ENCODE measurements at places on chromosomes 12 and 14.
A peak's percentile ranks its signal among the peaks of the same experiment; 100 is the strongest.

DNA sequence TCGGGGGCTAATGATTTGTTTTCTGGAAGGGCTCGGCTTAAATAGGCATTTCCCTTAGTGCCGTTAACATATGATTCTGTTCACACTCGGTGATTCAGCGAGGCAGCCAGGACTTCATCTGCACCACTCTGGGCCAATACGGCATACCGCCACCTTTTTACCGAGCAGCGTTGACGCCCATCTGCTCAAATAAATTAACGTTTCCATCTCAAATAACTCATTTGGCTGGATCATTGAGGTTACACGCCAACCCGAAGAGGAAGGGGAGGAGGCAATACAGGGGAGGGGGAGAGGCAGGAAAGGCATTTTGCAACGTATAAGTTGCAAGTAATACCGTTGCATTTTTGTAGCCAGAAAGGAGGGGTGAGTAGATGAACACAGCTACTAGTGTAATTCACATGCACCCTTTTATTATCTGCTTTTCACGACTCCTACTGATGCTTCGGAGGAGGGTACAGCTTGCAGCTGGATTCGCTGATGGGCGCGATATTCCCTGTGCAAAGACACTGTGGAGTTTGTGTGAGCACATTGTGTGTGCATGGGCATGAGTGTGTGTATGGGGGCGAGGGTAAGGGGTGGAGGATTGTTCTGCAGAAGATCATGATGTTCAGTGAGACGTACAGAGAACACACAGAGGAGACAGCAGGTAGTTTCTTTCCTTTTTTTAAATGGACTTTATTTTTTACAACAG is 45.9 kb downstream of the MAP1LC3B2 start:
- DNase-seq, result no peak

- DNase-seq, result no peak
These were observed 55.9 kb downstream of the AACS start for GRCh38 chr12:125121106-125121505.

DNA sequence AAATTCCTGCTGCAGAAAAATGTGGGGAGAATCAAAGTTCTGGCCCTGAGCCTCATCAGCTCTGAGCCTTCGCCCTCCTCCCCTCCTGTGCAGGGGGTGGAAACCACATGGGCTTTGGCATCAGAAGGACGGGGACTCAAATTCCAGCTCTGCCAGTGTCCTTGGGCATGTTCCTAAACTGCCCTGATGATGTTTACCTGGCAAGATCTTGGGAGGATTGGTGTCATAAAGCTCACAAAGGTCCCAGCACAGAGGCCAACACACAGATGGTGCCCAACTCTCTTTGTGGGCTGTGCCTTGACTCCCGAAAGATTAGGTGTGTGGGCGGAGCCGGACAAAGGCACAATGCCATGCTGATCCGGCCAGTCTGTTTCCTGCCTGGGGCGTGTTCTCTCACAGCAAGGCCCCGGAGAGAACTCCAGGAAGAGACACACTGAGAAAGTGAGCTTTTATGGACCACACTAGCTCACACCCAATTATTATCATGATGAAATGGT is 20.5 kb upstream of the CLMN start:
- DNase-seq, result no peak

DNA sequence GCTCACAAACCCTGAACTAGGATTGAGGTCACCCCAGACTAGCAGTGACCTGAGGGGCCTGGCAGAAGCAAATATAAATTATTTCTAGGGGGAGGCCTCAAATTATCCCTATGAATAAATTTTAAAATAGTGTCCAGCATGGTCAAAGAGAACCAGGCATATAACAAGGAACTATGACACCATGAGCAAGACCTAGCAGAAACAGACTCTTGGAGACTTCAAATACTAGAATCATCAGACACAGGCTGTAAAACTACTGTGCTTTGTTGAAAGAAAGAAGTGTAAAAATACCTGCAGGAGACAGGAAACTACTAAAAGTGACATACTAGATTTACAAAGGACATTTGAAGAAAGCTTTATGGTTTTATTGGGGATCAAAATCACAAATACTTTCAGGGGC is 3.2 kb upstream of the BCL7A start:
- no peak for DNase-seq

DNA sequence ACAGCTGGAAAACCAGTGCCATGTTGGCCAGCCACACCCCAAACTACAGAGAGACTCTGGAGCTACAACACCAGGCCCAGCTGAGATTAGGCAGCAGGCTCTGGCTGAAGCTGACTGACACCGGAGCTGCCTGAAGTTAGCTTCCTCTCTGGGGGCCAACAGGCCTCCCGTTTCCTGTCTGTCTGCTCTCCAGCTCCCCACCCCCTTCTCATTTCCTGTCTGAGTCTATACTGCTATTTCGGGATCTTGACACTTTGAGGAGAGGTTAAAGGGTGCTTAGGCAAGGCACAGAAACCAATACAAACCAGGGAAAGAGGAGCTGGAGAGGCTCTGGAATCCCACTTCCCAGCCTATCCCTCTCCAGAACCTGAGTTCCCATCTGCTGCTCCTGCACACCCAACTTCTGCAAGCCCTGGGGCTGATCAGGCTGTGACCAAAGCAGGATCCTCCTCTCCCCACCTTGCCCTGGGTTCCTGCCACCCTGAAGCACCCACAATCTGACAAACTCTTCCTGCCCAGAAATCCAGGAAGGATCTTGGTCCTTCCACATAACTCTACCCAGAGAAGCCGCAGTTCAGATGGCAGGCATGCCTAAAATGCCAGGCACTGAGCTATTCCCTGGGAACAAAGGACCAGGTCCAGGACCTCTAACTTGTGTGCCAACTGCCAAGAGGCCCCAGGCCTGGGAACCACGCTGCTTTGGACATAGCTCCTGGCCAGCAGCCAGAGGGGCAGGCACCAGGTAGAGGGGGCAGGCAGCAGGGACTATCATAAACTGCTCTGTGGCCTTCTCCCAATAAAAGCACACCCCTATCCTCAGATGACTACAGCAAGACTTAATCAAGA is 39.9 kb downstream of the PRPF40B start:
- peak; percentile 87 for DNase-seq

DNA sequence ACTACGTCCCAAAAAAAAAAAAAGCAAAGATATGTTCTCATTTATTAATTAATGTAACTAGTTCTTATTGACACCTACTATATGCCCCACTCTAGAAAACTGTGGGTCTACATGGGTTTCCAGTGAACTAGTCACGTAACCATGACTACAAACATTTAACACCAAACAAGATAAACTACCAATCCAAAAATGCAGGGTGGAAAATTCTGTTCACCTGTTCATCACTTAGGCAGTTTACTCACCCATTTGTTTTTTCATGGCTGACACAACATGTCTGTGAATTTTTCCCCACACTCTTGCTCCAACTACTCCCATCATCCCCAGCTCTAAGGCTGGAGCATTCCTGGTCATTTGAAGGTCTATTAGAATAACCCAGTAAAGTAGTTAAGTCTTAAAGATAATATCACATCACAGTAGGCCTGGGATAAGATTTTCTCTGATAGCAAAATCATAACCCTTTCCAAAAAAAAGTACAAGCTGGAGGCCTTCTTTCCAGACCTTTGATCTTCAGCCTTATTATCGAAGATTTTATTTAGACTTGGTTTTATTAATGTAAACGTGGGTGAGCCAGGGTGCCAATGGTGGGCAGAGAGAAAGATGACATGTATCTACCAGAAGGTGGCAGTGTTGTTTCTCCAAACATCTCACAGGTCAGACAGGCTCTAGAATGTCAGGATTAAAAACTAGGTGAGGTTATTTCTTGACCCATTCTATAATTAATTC is 61.6 kb upstream of the DAAM1 start:
- DNase-seq, result peak; percentile 31

- DNase-seq, result no peak
These were observed 55.4 kb downstream of the AKAP6 start for GRCh38 chr14:32384464-32384863.

DNA sequence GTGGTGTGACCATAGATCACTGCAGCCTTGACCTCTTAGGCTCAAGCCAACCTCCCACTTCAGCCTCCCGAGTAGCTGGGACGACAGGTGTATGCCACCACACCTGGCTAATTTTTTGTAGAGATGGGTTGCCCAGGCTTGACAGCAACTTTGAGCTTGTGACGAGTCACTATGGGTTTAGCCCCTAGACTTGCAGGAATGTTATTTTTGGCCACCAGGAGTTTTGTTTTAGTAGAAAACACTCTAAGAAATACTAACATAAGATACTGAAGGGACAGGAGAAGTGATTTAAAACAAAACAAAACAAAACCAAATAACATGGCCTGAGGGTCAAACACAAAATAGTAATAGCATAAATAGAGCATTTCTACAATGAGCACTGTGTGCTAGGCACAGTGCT is 26.4 kb downstream of the SETD3 start:
- no peak for DNase-seq

DNA sequence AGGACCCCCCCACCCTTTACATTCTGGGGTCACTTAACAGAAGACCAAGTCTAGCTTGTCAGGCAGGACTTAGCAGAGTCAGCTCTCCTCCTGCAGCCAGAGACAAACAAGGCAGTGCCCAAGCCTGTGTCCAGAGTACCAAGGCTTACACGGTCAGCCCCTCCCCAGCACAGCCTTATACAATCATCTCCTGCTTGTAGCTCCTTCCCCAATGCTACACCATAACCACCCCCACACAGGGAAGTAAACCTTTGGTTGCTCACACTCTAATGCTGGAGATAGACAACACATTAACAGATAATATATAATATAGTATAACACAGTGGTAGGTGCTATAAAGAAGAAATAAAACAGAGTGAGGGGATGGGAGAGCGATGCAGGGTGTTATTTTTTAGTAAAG is 175.4 kb upstream of the PWP1 start:
- no peak for DNase-seq

DNA sequence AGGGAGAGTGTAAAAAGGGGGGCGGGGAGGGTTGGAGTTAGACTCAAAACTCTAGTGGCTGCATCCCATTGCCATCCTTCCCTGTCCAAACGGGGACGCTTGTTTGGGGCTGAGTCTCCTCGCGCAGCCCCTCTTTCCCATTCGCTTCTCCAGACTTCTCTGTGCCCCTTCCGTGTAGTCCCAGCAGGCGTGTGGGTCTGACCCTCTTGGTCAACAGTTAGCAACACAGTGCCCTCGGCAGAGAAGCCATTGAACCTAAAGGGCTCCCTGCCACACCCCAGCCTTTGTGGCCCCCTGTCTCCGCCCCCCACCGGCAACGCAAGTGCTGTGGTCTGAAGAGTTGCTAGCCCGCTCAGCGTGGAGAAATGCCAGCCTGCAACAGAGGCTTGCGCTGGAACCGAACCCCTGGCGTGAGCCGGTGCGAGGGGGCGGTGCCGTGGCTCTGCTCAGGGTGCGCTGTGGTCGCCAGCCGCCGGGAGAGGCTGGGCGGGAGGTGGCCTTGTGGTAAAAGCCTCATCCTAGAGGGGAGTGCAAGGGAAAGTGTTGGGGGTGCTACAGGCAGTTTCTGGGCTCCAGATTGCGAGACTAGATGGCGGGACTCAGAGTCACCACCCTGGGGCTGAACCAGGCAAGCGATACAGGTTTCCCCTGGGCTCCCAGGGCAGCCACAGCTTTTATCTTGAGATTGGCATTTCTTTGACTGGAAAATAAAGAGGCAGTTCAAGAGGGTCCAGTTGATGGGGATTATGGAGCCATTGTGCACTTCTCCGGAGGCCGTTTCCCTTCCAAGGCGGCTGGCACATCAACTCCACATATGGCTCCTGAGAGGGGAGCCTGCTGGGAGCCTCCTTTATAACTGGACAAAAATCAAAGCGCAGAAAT is 2.1 kb downstream of the PLXNC1 start:
- peak; percentile 50 for DNase-seq

DNA sequence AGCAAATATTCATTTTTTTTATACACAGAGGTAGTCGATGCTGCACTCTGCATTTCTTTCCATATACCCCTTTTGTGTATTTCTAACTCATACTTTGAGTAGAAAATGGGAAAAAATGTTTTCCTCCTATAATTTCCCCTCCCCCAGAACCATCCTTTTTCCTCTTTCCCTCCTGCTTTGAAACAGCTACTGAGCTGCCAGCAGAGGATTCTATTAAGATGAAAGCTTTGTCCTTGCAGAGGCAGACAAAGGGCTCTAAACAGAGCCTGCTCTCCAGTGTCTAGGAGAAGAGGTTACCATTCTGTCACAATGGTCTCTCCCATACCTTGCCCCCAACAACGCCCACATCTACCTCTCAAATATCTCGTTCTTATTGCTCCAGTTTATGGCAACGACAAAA is 74.6 kb upstream of the OSBPL8 start:
- DNase-seq, result no peak

Measured in CD4-positive, alpha-beta T cell treated with Interleukin-17A for 4 hours (primary cell).